ENCODE measurements at places on chromosomes 7 and 10. TPM values are rescaled to one million over a fixed set of nuclear protein-coding genes. Genes with fewer than 3 reads are reported as not detected.

GRCh38 chr7:75963381-75963995 lies 30.9 kb downstream of the TMEM120A start:
- DNase-seq, result no peak

Gene FXYD4
- total RNA-seq, result 0.95 TPM

Gene FAM25C
- not detected for total RNA-seq

Gene ANXA8
- 7.7 TPM for total RNA-seq

- no peak for DNase-seq
Measured at GRCh38 chr10:103901299-103901698, 16.7 kb downstream of the STN1 start.

Gene SPAM1
- total RNA-seq, result not detected
